Mucosa of gallbladder (tissue), 1 donor: ENCODE measurements at places on chromosomes 3 and 15.

DNA sequence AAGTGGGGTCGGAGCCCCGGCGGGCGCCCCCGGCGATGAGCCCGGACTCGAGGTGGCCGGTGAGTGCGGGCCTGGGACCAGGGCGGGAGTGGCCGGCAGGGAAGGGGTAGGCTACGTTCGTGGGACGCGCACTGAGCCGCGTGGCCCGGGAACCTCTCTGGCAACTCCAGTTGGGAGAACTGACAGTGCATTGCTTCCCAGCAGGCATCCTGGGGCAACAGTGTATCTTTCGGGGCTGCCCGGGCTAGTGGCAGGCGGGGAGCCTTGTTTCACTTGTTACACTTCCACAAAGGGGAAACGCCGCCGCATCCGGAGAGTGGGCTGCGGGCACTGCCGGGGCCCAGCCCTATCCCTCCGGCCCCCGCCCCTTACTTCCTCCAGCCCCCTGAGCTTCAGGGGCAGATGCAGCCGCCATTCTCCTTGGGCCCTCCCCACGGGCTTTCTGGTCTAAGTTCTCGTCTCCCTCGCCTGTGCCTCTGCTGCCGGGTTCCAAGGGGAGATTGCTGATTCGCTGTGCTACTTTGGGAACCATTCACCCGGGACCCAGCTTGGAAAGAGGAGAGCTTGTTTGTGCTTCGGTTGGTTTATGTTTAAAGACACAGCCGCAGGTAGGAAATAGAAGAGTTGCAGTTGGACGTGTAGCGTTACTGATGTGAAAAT lies 675 bp downstream of the BRPF1 start:
- DNase-seq: no peak

GRCh38 chr3:33008282-33008681 lies 56.8 kb downstream of the CCR4 start:
- DNase-seq: no peak

DNA sequence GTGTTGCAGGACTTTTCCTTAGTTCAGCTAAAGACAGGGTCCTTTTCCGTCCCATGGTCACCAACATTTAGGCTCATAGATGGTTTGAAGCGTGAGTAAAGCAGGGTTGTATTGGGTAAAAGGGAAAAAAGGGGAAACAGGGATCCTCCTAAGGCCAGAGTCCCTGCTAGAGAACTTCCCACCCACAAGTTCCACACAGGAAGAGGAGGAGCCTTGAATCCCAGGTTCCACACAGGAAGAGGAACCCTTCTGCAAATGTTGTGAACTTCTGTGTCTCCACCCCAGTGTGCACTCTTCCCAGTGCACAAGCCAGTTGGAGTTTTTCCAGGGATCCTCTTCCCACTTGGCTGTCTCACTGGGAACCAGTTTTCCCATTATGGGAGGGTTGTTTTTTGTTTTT lies 27.6 kb upstream of the ATP8B4 start:
- no peak for DNase-seq

GRCh38 chr3:42043099-42043813 lies 47.9 kb upstream of the TRAK1 start:
- DNase-seq: no peak

- DNase-seq: no peak
Measured at GRCh38 chr15:41494190-41494921, 682 bp downstream of the ITPKA start.
